Caco-2 (cell line): ENCODE measurements at places on chromosomes 7 and 10. TPM values are rescaled to one million over a fixed set of nuclear protein-coding genes. Genes with fewer than 3 reads are reported as not detected.

Gene GJC3
- 0.27 TPM in 1 of 2 replicates, not detected in the other for total RNA-seq

Gene ZNF117
- 5.8 and 7.2 TPM in 2 replicates for total RNA-seq

Gene PLA2G12B
- total RNA-seq, result 16.8 and 17.8 TPM in 2 replicates

Gene BMPER
- not detected in 2 replicates for total RNA-seq

Gene FAM180A
- total RNA-seq, result not detected in 2 replicates
